ENCODE measurements at places on chromosomes 5 and 9.
A peak's percentile ranks its signal among the peaks of the same experiment; 100 is the strongest.

DNA sequence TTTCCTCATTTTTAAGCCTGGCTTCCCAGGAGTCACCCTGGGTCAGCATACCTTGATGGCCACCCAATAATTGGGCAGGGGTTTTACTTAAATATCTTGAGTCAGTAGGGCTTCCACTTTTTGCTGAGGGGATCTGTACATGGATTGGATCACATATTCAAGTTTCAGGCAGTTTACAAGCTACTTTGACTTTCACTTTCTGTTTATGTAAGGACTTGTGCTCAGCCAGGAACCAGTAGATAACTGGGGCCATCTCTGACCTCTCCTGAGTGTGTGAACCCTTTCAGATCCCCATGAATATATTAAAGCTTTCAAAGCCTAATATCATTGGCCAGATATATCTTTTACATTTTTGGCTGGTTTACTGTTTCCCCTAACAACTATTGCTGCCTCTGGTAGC, 45.1 kb downstream of the SLCO6A1 start:
- peak; percentile 48 for DNase-seq

- peak; percentile 7 for DNase-seq
Measured at GRCh38 chr5:126852091-126852571, 75.2 kb downstream of the LMNB1 start.

GRCh38 chr5:51380603-51381207, 2.5 kb upstream of the ISL1 start:
- DNase-seq, result peak; percentile 18

DNA sequence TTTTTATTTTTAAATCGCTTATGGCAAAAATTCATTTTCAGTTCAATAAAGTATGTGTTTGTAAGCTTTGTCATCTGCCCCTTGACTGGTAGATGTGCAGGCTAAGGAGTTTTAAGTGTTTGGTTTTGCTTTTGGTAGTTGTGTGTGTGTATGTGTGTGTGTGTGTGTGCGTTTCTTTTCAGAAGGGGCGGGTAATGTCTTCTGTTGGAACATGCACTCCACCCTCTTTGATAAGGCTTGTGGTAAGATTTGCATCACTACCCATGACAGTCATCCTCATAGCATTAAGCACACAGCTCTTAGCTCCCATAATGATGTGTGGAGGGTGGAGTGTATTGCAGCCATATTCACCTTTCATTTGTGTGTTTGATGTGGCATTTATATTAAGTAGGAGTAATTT, 92.1 kb upstream of the FSD1L start:
- peak; percentile 12 for DNase-seq

DNA sequence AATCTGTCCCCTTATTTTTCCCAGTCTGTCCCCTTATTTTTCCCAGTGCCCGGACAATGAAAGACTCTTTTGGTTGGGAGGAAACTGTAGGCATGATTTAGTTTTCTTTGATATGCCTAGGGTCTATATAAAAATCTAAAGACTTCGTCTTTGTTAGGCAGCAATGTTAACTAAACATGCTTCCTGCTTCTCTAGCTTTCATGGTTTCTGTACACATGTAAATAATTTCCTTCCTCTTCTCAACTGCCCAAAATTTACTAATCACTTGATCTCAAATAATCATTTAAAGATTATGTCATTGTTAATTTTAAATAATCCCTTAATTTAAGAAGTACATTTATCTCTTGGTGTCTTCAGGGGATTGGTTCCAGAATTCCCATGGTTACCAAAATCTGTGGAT, 47.8 kb upstream of the RAPGEF6 start:
- DNase-seq, result no peak

GRCh38 chr5:91494447-91494996, 111.4 kb upstream of the ARRDC3 start:
- no peak for DNase-seq

DNA sequence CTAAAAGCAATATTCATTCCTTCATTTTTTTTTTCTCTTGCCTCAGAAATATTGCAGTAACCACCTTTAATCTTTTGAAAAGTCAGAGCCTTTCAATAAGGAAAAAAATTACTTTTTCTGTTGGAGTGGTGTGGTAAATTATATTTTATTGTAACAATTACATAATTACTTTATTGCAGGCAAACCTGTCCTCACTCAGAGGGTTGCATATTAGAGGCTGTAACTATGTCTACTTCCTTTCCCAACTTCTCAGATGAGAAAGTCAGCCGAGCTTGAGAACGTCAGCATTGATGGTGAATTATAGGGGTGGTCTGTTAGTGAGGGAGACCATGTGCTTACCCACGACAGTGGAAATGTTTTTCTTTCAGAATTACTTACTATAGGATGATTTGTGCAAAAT, 611.8 kb downstream of the KIF4B start:
- DNase-seq, result no peak

All from M059J (cell line).